Activated CD4-positive, alpha-beta memory T cell treated with anti-CD3 and anti-CD28 coated beads, Interleukin-2, amount 10 ng/mL, durations not matched to agents 7 days and 5 days (primary cell): ENCODE measurements at places on chromosomes 13 and 19.

- no peaks in the 10 kb centered on the region for H3K27me3 ChIP-seq
- no peak overlapping the region for H3K4me3 ChIP-seq
- no peak overlapping the region for H3K27ac ChIP-seq
- no peak for DNase-seq
Measured at GRCh38 chr13:34750078-34750931, 191.8 kb upstream of the NBEA start.

GRCh38 chr13:46342538-46342937 is 44.5 kb downstream of the RUBCNL start:
- peaks cover 23% of the 10 kb centered on the region for H3K4me1 ChIP-seq
- H3K4me3 ChIP-seq, result no peak overlapping the region
- H3K27ac ChIP-seq, result no peak overlapping the region
- DNase-seq, result no peak

GRCh38 chr13:72457151-72457550 is 270.3 kb downstream of the MZT1 start:
- no peak for DNase-seq
- no peaks in the 10 kb centered on the region for H3K27me3 ChIP-seq
- no peak overlapping the region for H3K27ac ChIP-seq
- no peak overlapping the region for H3K4me3 ChIP-seq
- H3K36me3 ChIP-seq, result no peaks in the 10 kb centered on the region
- no peaks in the 10 kb centered on the region for H3K4me1 ChIP-seq

DNA sequence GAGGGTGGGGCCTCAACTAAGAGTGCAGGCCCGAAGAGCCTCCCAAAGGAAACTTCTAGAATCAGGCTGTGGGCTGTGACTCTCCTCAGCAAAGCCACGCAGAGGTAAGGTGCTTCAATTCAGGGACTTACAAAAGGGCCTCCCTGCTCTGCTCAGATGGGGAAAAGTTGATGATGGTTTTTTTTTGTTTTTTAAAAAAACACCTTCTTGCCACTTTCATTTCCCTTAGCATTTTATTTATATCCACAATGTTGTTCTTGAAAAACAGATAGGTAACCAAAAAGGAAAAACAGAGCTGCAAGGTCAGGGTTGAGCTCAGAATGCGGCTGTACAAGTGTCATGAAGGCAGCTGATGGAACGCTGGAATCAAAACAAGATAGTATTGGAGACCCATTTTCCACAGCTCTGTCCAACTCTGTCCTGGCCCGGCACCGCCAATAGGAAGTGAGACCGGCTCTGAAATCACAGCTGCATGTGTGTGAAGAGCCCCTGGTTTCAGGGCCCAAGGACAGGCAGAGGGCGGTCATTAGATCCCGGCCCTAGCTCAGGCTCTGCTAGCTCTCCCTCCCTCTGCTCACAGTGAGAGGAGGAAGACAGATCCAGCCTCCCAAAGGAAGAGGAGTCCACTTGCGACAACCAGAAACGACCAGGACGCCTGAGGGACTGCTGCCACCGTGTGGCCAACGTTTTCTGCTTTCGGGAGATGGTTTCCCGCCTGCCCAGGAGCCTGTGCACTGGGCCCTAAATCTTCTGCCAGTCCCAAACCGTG is 58.3 kb downstream of the KLF2 start:
- H3K27ac ChIP-seq, result peak overlapping the region; percentile 82
- DNase-seq, result peak; percentile 87
- H3K36me3 ChIP-seq, result peaks cover 51% of the 10 kb centered on the region
- peak overlapping the region; percentile 32 for H3K4me3 ChIP-seq
- H3K27me3 ChIP-seq, result no peaks in the 10 kb centered on the region

GRCh38 chr19:49689133-49690078 is at the start of gene ADM5:
Gene ADM5, plus strand, starts transcription at chr19:49689594. Its CDS starts 244 bp downstream, at chr19:49689838.
- peak; percentile 35 for DNase-seq
- H3K4me3 ChIP-seq, result peak within 1 kb of the TSS; percentile 65
- H3K27ac ChIP-seq, result no peak within 1 kb of the TSS
- H3K36me3 ChIP-seq, result peaks cover 28% of the 10 kb centered on the region
- H3K27me3 ChIP-seq, result peaks cover 22% of the 10 kb centered on the region

GRCh38 chr13:106187501-106188095 is 347.9 kb downstream of the EFNB2 start:
- no peak overlapping the region for H3K27ac ChIP-seq
- no peaks in the 10 kb centered on the region for H3K36me3 ChIP-seq
- no peaks in the 10 kb centered on the region for H3K4me1 ChIP-seq
- DNase-seq, result no peak
- no peak overlapping the region for H3K4me3 ChIP-seq
- no peaks in the 10 kb centered on the region for H3K27me3 ChIP-seq

DNA sequence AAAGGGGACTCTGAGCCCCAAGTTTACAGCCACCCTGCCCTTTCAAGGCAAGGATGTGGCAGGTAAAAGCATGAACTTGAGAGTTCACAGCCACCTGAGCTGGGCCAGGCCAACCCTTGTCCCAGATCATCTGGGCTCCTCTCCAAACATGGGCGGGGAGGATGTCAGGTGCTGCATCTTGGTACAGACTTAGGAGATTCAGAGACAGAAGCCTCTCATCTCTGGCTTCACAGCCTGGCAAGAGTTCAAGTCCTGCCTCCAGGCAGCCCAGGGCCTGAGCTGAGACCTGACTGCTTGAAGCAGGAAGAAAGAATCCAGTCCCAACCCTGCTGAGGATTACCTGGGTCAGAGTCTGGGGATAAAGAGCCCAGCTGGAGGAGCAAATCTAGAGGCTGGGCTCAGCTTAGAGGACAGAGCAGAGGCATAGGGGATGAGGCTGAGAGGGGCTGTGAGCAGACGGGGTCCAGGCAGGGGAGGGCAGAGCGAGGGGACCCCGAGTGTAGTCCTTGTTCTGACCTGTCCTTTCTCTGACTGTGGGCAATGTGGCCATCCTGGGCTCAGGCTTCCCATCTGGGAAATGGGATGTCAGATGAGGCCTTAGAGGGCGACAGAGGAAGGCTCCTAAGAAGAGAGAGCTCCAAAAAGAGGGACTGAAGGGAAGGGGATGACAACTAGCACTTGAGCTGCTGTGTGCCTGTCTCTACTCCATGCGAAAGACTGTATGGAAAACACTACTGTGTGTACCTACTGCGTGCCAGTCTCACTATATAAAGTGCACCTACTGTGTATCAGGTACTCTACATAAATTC is 6.6 kb upstream of the OR10H5 start:
- no peaks in the 10 kb centered on the region for H3K36me3 ChIP-seq
- no peak overlapping the region for H3K27ac ChIP-seq
- no peak for DNase-seq
- peaks cover 1% of the 10 kb centered on the region for H3K27me3 ChIP-seq
- H3K4me1 ChIP-seq, result no peaks in the 10 kb centered on the region
- no peak overlapping the region for H3K4me3 ChIP-seq

DNA sequence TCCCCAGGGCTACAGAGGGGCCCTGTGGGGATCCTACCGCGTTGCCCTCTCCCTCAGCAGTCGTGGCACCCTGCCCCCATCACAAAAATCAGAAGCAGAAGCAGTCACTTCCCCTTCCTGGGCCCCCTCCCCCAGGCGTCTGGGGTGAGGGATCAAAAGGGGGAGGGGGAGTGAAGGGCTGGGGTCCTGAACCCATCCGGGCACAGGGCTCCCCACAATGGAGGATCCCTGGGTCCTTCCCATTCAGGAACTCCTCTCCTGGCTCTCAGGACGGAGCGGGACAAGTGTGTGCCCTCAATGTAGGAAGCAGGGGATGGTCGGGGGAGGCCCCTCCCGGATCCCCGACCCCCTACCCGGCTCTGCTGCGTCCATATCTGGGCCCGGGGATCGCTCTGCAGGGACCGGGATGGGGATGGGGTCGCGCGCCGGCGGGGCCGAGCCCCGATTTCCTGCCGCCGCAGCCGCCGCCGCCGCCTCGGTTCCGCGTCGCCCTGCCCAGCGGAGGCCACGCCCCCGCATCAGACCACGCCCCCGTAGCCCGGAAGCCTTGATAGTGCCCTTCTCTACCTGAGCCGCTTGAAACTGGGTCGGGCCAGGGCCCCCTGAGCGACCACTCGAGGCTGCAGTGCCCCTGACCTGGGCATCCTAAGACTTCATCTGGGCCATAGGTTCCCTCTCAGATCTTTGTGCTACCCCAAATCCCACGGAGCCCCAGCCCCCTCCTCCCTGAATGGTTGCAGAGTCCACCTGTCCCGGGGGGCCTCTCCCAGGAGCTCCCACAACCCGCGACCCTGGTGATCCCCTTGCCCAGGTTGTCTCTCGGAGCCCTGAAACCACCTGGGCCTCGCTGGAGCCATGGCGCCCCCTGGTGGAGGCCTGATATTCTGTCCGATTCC is at the start of gene GMIP:
TSS of gene GMIP (minus strand) at position 500 of the 896 bp plus-strand sequence. CDS start at position 372, 128 bp downstream.
- H3K4me1 ChIP-seq, result peaks cover 16% of the 10 kb centered on the region
- H3K27ac ChIP-seq, result peak within 1 kb of the TSS; percentile 96
- H3K4me3 ChIP-seq, result peak within 1 kb of the TSS; percentile 98
- DNase-seq, result peak; percentile 90

DNA sequence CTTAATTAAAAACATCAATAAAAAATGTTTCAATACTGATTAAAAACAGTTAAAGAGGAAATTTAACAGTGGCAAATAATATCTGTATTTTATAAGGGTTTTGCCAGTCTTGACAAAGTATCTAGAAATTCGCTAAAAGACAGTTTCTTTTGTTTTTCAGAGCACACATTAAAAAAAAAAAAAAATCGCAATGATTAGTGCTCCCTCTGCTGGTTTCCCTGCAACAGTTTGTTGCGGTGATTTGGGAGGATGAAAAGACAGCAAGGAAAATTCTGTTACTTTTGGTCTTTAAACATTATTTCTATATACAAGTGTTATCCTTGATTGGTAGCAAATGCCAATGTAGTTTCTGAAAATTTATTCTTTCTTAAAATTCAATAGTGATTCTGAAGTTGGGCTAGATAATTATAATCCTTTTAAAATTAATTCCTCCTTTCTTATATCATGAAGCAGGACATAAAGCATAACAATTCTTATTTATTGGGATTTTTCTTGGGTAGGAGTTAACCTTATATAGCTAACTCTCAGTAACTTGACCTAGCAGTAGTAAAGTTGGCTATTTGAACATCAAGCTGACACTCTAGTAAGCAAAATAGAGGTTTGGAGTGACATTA is 23.1 kb upstream of the SPRY2 start:
- no peak overlapping the region for H3K27ac ChIP-seq
- no peak for DNase-seq
- no peaks in the 10 kb centered on the region for H3K4me1 ChIP-seq
- no peaks in the 10 kb centered on the region for H3K27me3 ChIP-seq
- no peak overlapping the region for H3K4me3 ChIP-seq

DNA sequence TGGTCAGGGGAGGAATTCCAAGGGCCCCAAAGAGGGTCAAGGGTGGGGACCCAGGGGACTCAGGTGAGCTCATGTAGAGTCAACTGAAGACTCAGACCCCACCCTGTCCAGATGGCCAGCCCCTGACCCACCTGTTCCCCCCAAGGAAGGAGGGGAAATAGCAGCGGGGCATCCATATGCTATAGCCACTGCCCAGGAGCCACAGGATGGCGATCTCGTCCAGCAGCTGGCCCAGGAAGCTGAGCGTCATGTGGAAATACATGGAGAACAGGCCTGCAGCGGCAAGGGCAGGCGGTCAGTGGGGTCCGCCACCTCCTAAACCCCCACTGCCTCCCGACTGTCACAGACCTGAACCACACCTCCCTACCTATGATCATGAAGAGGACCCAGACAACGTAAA is 21.4 kb downstream of the ACER1 start:
- no peaks in the 10 kb centered on the region for H3K4me1 ChIP-seq
- H3K27me3 ChIP-seq, result no peaks in the 10 kb centered on the region
- no peak overlapping the region for H3K4me3 ChIP-seq
- DNase-seq, result no peak
- H3K27ac ChIP-seq, result no peak overlapping the region

- no peak overlapping the region for H3K27ac ChIP-seq
- no peak for DNase-seq
- H3K4me3 ChIP-seq, result no peak overlapping the region
- H3K4me1 ChIP-seq, result no peaks in the 10 kb centered on the region
- no peaks in the 10 kb centered on the region for H3K36me3 ChIP-seq
Measured at GRCh38 chr13:113036401-113036800, 67.4 kb downstream of the MCF2L start.

DNA sequence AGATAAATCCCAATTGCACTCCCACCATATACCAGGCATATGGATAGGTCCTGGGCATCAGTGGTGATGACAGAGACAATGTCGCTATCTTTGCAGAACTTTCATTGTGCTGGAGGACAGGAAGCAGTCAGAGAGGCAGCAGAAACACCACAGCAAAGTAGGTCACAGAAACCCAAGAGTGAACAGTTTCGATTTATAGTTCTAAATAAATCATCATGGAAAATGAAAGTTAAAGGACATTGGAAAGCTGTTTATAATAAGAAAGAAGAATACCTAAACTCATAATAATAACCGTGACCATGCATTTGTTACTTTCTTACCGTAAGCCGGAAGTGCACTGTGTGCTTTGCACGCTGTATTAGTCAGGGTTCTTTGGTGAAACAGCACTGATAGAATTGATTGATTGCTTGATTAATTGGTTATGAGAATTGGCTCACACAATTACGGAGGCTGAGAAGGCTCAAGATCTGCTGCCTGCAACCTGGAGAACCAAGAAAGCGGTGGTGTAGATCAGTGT is 38.9 kb downstream of the ALOX5AP start:
- H3K4me3 ChIP-seq, result peak overlapping the region; percentile 31
- peak; percentile 54 for DNase-seq
- peaks cover 67% of the 10 kb centered on the region for H3K36me3 ChIP-seq
- H3K27me3 ChIP-seq, result peaks cover 6% of the 10 kb centered on the region

DNA sequence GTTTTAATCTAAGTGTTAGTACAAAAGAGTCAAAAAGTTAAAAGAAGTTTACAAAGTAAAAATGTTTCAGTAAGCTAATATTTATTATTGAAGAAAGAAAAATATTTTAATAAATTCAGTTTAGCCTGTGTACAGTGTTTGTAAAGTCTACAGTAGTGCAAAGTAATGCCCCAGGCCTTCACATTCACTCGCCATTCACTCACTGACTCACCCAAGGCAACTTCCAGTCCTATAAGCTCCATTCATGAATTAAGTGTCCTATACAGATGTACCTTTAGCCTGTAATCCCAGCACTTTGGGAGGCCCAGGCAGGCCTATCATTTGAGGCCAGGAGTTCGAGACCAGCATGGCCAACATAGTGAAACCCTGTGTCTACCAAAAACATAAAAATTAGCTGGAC is 24.1 kb upstream of the AKAP11 start:
- H3K36me3 ChIP-seq, result peaks cover 6% of the 10 kb centered on the region
- H3K27ac ChIP-seq, result no peak overlapping the region
- no peak overlapping the region for H3K4me3 ChIP-seq
- no peaks in the 10 kb centered on the region for H3K4me1 ChIP-seq
- no peaks in the 10 kb centered on the region for H3K27me3 ChIP-seq
- no peak for DNase-seq

GRCh38 chr13:75541961-75542360 is 4.3 kb upstream of the COMMD6 start:
- DNase-seq, result no peak
- no peak overlapping the region for H3K4me3 ChIP-seq
- no peak overlapping the region for H3K27ac ChIP-seq

DNA sequence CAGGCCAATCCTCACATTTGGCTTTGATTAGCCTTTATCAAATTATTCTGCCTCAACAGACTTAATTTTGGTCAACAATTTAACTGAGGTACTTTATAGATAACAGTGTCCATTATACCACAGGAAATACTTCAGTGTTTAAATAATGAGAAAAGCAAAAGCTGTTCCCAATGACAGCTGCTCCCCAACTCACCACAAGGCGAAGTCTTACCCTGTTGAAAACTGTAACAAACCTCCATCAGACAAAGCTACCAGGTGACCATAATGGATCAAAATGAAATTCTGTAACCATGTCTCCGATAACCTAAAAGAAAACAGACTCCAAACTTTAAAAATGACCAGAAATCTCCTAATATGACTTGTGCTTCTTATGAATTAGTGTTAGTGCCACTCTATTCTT is 50.3 kb downstream of the ZNF44 start:
- H3K36me3 ChIP-seq, result peaks cover 21% of the 10 kb centered on the region
- no peak overlapping the region for H3K27ac ChIP-seq
- no peak for DNase-seq
- no peak overlapping the region for H3K4me3 ChIP-seq
- no peaks in the 10 kb centered on the region for H3K4me1 ChIP-seq
